ENCODE measurements at places on chromosomes 2 and 18.
A peak's percentile ranks its signal among the peaks of the same experiment; 100 is the strongest.

- DNase-seq, result no peak
These were observed 64.0 kb downstream of the NGEF start for GRCh38 chr2:232949016-232949415.

- DNase-seq, result no peak
These were observed 114.6 kb upstream of the NCKAP5 start for GRCh38 chr2:133682906-133683305.

DNA sequence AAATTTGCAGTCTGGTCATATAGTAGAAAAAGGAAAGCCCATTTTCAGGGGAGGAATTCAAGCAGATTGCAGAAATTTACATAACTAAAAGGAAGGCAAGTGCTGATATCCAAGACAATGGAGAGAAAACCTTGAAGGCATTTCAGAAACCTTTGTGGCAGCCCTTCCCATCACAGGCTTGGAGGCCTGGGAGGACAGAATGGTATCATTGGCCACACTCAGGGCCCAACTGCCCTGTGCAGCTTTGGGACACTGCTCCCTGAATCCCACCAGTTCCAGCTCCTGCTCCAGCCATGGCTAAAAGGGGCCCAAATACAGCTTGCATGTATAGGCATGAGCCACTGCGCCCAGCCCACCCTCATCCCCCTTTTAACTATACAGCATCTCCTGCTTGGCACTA, 81.1 kb upstream of the NYAP2 start:
- DNase-seq, result no peak

- no peak for DNase-seq
These were observed 18.5 kb downstream of the NEURL3 start for GRCh38 chr2:96486696-96487095.

GRCh38 chr2:51387235-51387634, 355.3 kb upstream of the NRXN1 start:
- no peak for DNase-seq

DNA sequence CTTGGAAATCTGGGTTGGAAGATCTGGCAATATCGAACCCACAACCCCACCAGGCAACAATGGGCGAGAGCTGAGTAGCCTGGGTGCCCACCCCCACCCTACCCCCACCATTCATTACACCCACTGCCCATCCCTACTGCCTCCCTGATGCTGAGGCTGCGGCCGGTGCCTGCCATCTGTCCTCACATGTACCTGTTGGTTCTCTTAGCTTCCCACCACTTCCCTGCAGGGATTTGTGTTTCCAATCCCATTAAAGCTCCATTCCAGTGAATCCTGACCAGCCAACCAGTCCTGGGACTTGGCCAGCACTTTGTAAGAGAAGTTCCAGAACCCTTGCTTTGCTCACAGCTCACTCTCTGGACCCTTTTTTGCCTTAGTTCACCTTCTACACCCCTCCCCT, 163.0 kb upstream of the SH3BP4 start:
- DNase-seq, result no peak

DNA sequence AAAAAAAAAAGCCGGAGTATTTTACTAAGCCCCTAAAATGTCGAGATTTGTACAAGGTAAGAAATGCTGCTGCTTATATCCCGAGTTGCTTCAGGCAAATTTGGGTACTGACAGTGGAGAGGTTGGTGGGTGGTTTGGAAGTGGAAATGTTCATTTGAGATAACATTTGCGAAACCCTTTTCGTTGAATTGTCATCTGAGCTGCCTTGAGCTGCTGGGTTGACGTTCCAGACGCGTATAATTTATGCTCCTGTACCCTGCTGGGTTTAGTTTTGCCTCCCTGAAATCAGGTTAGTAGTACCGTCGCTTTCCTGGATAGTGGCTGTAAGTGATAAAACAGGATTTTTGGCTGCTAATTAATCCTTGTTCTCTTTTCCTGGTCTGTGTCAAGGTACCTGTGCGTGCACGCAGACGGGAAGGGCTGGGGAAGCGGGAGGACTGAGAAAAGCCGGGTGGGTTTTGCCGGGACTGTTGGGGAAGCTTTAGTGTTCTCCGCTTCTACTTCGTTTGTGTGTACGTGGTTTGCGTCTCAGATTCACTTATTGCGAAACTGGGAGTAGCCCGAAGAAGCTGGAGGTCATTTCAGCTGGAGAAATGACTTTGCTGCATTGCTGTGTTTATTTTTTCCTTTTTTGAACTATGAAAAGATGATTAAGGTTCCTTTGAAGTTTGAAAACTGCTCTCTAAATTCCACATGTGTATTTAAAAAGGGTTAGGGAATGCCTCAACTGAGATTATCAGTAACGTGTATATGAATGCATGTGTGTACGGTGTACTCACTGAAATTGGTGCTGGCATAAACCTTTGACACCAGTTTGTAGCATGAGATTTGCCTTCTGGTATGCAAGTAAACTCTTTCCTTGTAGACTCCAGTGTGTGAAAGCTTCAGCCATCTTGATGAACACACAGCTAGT, 709 bp downstream of the UGP2 start:
- no peak for DNase-seq

DNA sequence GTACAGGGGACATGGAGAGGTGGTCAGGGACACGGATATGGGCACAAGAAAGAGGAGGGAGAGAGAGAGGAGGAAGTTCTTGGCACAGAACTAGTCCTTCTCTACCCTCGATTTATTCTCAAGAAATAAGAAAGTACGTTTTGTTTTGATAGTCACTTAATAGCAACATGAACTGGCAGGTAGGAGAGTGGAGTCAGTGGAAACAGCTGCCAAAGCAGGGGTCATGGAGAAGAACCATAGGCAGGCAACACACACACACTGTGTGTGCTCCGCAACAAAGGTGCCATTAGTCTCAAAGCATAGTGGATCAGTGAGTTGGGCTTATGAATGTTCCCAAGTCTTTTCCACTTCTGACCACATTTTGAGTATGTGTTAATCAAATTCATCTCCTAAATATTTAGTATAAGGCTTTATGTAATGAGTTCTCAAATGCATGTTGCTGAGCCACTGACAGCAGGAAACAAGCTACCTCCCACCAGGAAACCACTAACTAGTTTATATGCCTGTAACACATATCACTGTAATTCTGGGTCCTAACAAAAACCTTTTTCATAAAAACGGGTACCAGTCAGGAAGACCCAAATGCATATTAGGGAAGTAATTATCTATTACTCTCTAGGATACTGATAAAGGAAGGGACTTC, 41.1 kb downstream of the IWS1 start:
- no peak for DNase-seq

DNA sequence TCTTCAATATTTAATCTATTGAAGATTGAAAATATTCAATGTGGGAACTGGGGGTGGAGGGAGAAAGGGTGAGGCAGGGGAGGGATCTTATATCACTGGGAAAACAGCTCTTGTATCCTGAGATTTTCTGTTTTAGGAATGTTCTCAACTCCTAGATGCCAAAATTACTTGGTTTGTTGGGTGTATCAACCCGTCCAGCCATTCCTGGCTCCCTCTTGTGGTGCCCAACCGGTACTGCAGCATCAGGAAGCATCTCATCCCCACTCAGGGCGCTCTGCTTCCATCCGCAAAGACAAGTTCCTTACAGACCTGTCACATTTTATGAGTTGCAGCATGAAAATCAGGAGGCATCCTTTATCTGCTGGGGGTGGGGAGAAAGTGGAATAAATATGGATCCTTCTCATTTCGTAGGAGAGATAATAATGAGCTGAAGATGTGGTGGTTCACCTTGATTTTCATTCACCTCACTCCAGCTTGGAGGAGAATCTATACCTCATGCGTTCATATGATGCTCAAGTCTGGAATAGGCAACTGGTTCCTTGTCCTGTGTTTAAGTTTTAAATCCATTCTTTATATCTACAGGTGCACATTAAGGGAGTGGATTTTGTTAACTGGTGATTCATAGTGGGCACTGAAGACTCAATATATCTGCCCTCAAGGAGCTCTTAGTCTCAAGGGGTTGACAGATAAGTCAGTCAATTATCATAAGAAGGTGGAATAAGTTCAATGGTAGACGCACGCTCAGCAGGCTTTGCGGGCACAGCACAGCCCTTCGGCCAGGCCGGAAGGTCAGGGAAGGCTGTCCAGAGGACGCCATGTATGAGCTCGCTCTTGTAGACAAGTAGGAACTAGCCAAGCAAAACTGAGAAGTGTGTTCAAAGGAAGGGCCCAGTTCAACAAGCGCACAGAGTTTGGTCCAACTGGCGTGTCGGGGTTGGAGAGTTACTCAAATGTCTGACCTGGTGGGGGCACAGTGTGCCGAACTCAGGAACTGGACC, 127.3 kb downstream of the RNF144A start:
- peak; percentile 48 for DNase-seq

- no peak for DNase-seq
These were observed 407.3 kb upstream of the LYPD1 start for GRCh38 chr2:133077269-133077822.

DNA sequence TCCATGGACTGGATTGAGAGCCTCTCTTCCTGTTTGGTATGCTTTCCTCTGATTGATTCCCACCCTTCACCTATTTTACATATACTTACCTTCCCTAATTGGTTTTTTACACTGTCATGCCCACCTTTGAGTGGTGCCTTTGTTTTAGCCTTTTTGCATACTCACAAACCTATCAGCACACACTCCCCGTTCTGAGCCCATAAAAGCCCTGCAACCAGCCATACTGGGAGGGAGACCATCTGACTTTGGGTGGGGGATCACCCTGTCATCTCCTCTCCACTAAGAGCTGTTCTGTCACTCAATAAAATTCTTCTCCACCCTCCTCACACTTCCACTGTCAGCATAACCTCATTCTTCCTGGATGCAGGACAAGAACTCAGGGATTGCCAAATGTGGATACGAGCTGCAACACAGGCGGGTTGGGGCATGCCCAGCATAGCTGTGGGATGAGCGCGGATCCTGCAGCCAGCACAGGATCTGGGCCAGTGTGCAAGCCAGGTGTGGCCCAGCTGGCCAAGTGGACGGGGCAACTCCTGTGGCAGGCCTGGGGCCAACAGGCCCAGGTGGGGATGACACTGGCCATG, 9.4 kb upstream of the MOB1A start:
- DNase-seq, result peak; percentile 42

GRCh38 chr18:35141077-35141476, 99.8 kb upstream of the ZNF397 start:
- no peak for DNase-seq

DNA sequence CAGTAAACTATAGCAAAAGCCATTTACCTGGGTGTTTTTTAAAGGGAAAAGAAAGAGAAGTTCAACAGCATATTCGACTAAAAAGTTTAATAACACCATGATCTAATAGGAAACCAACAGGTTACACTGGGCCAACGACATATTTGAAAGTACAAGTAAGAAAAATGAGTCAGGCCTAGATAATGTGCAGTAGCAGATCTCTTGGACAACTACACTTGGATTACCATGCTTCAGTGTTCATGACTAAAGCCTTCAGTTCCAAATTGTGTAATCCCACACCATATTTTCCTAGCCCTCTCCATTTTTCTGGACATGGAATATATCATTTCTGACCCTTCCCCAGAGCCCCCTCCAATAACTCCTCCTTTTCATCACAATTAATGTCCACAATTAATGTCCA, 39.1 kb upstream of the FIGN start:
- no peak for DNase-seq

DNA sequence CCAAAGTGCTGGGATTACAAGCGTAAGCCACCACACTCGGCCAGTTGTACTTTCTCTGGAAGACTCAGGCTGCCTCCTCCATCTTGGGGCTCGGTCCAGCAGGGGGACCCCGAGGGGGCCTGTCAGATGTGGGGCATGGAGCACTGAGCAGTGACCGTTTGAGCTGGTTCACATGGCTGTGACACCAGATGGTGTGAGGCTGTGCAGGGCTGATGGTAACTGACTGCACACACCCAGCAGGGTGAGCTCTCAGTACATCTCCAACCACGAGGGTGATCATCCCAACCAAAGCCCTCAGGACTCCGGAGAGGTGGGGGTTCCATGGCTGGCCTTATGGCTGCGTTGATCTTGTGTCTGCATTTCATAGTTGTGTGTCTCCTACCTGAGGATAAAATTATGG, 63.4 kb downstream of the FAM168B start:
- DNase-seq, result no peak

DNA sequence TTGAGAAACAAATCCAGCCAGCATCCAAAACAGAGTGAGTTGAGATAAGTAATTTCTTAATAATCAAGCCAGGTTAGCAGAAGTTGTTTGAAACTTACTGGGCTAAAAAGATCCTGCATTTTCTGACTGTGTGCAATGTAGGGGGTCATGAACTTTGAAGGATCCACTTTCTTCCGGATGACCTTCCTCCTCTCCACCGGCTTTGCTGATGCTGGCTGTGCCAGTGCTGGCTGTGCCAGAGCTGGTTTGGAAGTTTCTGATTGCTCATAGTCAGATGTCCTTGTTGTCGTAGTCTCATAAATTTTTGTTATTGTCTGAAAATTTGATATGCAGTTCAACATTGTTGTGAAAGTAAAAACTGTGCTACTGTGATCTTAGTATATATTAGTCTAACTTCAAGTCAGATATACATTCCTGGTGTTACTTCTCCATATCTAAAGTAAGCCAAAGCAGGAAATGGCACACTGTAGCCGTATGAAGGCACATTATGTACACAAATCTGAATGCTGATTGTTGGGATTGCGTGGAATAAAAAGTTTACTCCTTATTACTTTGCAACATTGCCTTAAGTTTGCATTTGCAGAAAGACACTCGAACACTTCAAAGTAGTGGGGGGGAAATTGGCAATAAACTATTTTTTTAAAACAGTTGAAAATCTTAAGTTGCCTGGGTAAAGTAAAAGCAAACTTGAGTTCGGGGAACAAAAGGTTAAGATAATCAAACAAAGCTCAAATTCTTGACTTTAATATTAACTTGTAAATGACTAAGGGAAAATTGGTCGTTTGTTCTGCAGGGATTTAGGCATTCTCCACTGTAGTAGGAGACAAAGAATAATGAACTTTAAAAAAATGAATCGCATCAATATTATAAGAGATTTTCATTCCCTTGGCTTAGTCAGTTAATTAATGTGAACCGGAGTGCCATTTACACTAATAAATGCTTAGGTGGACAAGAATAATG, 6.4 kb downstream of the NEB start:
- DNase-seq, result no peak

DNA sequence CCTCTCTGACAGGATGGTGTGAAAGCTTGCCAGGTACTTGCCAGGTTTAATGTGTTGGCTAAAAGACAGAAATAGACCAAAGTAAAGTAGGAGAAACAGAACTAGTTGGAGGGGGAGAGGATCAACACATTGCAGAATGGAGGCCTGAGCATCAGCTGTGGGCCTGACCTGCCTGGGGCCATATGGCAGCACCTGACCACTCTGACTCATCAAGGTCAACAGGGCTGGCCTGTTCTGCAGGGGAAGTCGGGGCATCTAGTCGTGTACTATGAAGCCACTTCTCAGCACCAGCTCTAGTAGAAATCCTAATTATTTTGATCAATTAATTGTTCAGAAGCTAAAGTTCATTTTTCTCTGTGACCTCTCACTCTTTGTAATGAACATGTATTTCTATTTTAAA, 35.8 kb upstream of the NOSTRIN start:
- no peak for DNase-seq

- DNase-seq, result no peak
These were observed 7.6 kb upstream of the METTL21A start for GRCh38 chr2:207632575-207633493.

GRCh38 chr18:44586782-44587524, 93.7 kb upstream of the SETBP1 start:
- DNase-seq, result no peak

Data from SHP77 (cell line).